ENCODE measurements at places on chromosomes 4 and X.

DNA sequence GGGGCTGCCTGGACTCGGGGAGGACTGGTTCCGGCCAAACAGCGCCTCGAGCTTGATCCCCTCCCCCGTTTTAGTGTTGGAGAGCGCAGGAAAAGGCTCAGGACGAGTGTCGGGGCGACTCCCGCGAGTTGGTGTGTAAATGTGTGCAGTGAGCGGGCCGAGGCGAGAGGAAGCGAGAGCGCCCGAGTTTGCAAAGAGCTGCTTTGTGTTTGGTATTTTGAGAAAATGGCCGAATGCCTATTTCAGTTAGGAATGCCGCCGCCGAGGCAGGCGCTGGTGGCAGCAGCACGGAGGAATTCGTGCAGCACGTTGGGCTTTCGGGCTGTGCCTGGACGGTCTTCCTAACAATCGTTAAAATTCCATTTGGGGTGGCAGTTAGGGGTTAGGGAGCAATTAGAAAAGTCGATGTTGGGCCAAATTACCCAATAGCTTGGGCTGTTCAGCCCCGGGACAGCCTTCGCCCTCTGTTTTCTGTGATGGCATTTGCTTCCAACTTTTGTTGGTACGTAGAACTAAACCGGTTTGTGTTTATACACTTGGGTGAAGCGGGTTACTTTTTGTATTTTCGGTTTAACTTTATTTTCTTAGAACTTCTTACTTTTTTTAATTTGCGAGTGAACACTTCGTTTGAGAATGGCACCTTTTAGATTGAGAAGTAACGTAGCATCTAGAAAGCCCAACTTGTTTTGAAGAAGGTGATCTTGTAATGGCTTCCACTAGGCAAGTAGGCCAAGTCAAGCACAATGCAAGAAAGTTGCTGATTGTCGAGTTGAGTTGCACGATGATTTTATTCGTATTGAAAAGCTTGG lies 1.6 kb downstream of the REST start:
- DNase-seq: no peak

DNA sequence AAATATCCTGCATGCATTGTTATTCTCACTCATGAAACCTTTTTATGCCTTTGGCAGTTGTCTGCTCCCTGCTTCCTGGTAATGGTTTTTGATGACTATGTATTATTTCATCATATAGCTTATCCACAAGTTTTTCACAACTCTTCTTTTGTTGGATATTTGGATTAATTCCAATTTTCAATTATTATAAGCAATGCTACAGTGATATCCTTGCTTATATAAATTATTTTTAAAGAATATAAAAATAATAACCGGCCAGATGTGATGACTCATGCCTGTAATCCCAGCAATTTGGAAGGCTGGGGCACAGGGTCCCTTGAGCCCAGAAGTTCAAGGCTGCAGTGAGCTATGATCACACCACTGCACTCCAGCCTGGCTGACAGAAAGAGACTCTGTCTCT lies 47.0 kb downstream of the ASIC5 start:
- no peak for DNase-seq

- DNase-seq: no peak
These were observed 240.3 kb upstream of the NDST3 start for GRCh38 chr4:117793845-117794480.

DNA sequence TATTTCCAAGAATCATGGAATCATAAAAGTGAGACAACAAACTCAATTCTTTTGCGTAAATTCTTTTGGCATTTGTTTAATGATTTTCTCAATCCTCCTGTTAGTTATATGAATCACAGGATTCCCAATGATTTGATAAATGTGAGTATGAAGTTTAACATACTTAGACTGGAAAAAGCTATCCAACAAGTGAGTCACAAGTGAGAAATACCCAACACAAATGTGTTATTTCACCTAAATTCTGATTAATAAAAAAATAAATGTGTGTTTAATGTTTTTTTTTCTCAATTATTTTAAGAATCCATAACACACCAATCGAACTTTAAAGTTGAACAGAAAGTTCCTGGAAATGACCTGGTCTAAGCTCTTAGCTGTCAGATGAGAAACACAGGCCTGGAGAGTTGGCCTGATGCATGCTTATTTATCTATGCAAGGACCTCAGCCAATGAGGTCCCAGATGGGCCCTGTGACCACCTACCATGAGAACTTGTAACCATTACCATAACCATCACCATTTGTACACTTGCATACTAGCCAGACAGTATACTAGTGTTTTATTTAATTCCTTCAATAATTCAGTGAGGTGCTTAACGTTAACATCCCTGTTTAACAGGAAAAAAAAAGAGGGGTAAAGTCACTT lies 386.7 kb downstream of the SPRY1 start:
- DNase-seq: no peak

DNA sequence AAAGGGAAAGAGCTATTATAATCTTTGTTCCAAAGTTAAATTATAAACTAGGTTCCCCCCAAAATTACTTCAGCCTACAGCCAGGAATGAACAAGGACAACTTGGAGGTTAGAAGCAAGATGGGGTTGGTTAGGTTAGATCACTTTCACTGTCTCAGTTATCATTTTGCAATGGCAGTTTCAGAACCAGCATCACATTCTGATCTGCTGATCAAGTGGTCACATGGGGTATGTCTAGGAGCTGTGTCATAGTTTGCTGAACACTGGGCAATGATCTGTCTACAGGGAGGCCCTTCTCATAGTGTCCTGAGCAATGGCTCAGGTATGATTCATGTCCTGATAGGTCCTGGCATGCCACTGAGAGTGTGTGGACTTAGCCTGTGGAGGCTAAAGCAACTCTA lies 41.6 kb upstream of the XIAP start:
- DNase-seq: no peak

GRCh38 chr4:3065551-3065950 lies 8.8 kb downstream of the HTT-AS start:
- no peak for DNase-seq

DNA sequence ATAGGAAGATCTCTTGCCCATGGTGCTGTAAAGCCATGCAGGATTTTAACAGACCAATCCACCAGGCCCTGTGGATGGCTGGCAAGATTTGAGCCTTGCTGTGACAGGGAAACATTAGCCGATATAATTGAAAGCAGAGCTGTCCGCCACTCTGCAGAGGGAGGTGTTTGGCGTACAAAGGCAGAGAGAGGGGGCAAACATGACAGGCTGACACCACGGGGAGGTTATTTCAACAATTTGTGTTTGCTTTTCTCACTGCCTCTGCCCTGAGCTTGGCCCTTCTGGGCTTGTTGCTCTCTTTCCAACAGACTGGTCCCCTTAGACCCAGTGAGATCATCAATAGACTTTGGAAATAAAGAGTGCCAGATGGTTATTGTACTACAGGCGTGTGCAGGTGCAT lies 59.4 kb downstream of the CLNK start:
- DNase-seq: no peak

DNA sequence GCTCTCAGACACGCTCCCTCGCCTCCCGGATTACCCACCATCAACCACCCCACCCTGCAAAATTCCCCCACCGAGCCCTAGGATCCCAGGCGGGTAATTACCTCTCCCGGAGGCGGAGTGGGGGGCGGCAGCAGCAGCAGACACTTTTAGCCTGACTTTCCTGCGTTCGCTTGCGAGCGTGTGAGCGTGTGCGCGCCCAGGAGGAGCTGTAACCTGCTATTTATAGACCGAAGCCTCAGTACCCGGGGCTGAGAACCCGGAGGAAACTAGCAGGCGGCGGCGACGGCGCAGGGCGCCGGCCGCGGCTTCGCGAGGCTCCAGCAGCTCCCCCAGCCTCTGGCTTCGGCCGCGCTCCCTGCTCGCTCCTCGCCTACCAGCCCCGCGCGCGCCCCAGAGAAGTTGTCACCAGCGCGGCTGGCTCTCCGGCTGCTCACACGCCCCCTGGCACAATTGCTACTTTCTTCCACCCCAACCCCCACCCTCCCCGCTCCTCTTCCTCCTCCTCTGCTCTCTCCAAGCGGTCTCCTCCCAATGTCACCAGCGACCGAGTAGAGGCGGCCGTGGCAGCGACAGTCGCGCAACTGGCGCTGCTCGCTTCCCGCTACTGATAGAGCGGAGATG lies at the start of gene INPP4B:
INPP4B (minus strand) TSS at position 194 of the 621 bp plus-strand sequence.
- no peak for DNase-seq

- DNase-seq: no peak
These were observed 23.4 kb downstream of the USP9X start for GRCh38 chrX:41108463-41109205.

GRCh38 chrX:48785540-48786214 lies 713 bp upstream of the GATA1 start:
- DNase-seq: no peak

DNA sequence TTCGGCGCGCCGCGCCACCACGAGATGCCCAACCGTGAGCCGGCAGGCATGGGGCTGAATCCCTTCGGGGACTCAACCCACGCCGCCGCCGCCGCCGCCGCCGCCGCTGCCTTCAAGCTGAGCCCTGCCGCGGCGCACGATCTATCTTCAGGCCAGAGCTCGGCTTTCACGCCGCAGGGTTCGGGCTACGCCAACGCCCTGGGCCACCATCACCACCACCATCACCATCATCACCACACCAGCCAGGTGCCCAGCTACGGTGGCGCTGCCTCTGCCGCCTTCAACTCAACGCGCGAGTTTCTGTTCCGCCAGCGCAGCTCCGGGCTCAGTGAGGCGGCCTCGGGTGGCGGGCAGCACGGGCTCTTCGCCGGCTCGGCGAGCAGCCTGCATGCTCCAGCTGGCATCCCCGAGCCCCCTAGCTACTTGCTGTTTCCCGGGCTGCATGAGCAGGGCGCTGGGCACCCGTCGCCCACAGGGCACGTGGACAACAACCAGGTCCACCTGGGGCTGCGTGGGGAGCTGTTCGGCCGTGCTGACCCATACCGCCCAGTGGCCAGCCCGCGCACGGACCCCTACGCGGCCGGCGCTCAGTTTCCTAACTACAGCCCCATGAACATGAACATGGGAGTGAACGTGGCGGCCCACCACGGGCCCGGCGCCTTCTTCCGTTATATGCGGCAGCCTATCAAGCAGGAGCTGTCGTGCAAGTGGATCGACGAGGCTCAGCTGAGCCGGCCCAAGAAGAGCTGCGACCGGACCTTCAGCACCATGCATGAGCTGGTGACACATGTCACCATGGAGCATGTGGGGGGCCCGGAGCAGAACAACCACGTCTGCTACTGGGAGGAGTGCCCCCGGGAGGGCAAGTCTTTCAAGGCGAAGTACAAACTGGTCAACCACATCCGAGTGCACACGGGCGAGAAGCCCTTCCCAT lies 1.1 kb downstream of the ZIC3 start:
- no peak for DNase-seq

DNA sequence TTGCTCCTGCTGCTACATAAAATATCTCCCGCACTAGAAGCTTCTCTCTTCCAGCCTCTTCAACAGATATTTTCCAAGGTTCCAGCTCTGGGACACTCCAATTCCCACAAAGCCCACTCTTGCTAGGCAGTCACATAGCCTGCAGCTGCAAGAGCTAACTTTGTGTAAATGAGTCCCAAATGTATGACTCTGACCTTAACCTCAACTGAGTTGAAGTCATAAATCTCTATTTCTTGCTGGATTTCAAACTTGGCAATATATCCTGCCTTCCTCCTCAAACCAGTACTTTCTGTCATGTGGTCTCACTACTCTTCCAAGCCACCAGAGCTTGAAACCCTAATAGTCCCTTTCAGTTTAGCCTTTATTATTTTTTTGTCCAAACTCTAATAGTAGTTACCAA lies 315.4 kb upstream of the GRIA3 start:
- no peak for DNase-seq

DNA sequence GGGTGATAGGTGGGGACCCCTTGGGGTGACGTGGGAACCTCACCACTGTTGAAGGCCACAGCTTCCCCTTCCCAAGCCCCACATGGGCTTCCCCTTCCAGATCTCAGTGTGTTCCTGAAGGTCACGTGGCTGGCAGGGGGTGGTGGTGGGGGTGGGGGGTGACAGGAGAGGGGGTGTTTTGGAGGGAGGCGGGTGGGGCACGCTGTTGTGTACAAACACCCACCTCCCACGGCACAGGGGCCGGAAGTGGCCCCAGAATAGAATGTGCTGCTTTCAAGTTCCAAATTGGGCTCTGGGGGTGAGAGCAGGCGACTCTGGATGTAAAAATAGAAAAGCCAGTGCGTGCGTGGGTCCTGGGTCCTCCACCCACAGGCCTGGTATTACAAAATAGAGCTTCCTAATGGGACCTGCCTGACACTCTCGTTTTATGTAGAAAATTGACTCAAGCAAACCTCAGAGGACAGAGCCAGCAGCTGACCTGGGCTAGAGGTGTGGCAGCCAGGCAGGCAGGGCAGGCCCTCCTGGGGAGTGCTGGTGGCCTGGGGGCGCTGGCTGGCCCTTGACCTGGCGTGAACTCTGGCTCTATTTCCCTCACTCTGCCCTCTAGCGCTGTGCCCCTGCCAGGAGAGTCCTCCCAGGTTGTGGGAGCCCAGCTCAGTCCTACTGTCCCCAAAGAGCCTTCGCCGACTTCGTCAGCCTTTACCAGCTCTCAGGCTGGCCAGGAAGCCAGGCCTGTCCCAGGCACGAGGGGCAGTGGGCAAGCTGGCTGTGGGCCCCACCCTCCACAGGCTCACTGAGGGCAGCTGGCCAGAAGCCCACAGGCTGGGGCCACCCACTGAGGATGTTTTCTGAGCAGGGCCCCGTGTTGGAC lies 5.4 kb upstream of the SH3BP2 start:
- DNase-seq: no peak
